ENCODE measurements at places on chromosomes 2 and 18.

GRCh38 chr2:214742119-214742518 is 67.4 kb downstream of the BARD1 start:
- no peak for DNase-seq

DNA sequence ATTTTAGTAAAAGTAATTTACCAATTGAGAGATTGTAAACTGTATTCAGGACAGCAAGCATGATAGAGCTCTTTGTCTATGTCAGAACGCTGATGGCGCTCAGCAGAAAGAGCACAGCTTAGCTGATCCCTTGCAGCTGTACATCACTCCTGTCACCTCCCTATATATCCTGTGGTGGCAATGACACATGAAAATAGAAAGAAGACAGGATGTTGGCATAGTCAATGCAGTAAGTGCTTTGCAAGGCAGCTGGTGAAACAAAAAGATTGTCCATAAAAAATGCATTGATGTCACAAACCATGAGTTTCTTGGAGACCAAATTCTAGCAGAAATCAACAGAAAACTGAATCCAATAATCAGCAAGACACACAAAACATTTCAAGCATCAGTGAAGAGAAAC is 221.5 kb downstream of the RIT2 start:
- DNase-seq = no peak

- DNase-seq = no peak
Measured at GRCh38 chr2:53515435-53516332, 251.9 kb upstream of the CHAC2 start.

DNA sequence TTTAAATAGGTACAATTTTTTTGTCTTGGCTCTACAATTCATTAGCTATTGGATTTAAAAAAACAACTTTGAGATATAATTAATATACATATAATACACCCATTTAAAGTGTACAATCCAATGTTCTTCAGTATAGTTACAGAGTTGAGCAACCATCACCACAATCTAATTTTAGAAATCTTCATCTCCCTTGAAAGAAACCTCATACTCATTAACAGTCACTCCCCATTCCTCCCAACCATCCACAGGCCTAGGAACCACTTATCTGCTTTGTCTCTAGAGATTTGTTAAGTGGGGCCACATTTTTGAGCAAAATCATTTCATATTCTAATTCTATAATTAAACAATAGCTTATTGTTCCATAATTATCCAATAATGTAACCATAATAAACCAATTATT is 32.6 kb downstream of the MRPL33 start:
- DNase-seq = no peak

- no peak for DNase-seq
Measured at GRCh38 chr2:156779416-156780120, 343.4 kb downstream of the GPD2 start.

GRCh38 chr2:24970483-24971285 is 1.1 kb downstream of the DNAJC27 start:
- no peak for DNase-seq

DNA sequence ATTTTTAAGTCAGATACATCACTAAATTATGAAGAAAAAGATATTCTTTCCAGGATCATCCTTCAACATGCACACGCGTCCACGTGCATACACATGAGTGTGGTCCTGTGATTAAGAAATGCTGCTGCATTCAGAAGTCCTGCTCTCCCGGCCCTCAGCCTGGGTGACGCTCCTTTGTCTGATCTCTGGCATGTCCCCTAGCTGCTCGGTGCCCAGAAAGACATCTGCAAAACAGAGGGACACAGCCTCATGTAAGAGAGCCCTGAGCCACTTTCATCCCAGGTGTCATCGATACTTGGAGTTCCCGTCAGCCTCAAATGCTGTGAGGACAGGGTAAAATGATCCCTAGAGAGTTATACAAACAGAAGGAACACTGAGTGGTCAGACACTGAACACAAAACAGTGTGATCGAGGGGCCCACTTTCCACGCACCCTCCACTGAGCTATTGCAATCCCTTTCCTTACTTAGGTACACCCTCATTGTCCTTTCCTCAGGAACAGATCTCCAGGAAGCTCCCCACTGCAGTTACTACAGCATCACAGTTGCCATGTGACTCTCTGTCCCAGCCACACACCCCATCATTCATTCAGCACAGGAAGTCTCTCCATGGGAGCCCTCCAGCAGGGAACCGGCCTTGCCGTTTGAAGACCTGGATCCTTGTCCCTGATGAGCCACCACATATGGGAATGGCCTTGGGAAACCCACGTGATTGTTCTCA is 32.1 kb downstream of the CRACDL start:
- DNase-seq = no peak

GRCh38 chr2:79952616-79953015 is 351.9 kb downstream of the LRRTM1 start:
- no peak for DNase-seq

- DNase-seq = no peak
Measured at GRCh38 chr18:48800876-48801727, 149.7 kb downstream of the SMAD7 start.

DNA sequence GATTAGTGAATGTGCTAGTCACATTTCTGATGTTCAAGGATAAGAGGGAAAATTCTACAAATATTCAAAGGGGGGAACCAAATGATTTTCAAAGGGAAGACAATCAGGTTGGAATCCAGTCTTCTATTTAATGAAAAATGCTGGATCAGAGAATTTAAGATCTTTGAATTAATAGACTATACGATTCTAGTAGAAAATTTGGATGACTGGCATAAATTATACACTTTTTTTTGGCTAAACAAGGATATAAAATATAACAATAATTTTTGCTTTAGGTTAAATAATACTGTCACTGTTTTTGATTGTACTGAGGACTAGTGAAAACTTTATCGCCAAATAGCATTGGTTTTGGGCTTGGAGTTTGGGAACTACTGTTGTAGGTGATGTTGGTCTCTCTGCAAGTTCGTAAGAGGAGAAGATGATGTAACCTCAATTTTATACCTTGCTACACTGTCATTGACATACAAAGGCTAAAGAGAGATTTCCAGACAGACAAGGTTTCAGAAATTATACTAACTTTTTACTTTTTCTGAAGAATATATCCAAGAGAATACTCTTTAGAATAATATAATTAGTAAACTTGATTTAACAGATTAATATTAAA is 51.3 kb downstream of the NCOA1 start:
- no peak for DNase-seq

DNA sequence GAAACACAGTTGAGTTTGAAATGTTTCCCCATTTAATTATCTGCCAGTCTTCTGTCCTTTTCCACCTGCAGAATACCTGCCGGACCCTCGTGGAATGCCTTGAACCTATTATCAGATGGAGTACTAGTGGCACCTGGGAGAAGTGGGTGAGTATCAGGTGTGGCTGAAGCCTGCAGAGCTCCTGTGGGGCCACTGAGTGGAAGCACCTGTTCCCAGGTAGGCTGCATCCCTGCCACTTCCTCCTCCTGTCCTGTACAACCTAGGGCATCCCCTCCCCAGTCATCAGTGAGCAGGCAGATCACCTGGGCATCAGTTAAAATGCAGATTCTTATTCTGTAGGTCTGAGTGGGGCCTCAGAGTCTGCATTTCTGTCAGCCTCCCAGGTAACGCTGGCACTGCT is 80.8 kb upstream of the BZW1 start:
- DNase-seq = no peak

DNA sequence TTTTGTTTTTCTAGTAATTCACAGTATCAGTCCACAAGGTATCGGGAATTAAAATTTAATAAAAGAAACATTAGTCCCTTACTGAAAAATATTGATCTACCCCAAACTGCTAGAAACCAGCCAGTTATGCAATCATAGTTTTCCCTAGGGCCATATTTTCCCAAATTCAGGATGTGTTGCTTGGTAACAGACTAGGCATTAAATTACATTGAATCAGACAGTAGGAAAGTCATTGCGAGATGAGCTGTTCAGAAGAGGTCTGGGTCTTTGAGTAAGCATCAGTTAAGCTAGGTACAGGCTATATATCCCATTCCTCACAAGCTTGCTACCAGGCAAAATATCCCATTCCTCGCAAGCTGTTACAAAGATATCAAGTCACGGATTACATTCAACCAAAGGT is 123.0 kb upstream of the CCDC150 start:
- no peak for DNase-seq

DNA sequence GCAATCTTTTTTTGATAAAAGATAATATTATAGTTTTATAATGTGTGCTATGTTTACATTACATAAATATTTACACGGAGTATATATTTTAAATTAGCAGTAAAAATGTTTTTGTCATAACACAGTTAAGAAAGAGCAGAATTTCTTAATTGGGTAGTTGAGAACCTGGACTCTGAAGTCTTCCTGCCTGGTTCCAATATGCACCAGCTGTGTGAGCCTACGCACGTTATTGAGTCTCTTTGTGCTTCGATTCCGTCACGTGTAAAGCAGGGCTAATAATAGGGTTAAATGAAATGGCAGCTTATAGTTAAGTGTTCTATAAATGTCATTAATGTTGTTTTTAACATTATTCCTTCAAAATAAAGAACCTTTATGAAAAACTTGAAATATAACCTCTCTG is 1.2 kb upstream of the CCDC88A start:
- no peak for DNase-seq

DNA sequence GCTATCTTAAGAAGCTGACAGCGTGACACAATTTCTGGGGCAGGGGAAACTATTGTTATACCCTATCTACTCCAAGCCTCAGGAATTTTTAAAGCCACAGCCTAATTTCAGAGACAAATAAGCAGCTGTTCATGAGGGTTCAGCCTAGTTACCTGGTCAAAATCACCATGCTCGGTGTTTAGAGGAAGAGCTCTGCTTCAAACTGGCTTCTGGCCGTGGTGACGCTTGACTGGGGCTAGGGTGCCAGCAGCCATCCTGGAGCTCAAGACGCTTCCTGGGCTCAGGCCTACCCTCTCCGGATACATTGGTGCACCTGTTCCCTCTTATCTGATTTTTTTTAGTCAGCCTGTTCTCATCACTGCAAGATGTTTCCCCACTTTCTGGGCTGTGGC is 41.7 kb downstream of the FRZB start:
- DNase-seq = no peak

DNA sequence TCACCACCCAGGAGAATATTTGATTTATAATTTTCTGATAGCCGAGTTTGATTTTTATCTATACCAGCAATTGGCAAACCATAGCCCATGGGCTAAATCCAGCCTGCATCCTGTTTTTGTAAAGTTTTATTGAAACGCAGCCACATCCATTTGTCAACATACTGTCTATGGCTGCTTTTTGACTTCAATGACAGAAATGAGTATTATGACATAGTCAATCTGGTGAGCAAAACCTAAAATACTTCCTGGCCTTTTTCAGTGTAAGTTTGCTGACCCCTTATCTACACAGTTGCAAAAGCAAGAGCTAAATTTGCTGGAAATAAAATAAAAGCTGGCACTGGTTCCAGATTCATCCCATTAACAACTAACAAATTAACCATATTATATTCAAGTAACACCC is 79.8 kb upstream of the SLC25A52 start:
- no peak for DNase-seq

- no peak for DNase-seq
Measured at GRCh38 chr18:42131066-42131929, 176.3 kb downstream of the PIK3C3 start.

- no peak for DNase-seq
Measured at GRCh38 chr18:939166-939565, 34.5 kb downstream of the ADCYAP1 start.

GRCh38 chr2:80748592-80748991 is 444.0 kb upstream of the LRRTM1 start:
- no peak for DNase-seq

DNA sequence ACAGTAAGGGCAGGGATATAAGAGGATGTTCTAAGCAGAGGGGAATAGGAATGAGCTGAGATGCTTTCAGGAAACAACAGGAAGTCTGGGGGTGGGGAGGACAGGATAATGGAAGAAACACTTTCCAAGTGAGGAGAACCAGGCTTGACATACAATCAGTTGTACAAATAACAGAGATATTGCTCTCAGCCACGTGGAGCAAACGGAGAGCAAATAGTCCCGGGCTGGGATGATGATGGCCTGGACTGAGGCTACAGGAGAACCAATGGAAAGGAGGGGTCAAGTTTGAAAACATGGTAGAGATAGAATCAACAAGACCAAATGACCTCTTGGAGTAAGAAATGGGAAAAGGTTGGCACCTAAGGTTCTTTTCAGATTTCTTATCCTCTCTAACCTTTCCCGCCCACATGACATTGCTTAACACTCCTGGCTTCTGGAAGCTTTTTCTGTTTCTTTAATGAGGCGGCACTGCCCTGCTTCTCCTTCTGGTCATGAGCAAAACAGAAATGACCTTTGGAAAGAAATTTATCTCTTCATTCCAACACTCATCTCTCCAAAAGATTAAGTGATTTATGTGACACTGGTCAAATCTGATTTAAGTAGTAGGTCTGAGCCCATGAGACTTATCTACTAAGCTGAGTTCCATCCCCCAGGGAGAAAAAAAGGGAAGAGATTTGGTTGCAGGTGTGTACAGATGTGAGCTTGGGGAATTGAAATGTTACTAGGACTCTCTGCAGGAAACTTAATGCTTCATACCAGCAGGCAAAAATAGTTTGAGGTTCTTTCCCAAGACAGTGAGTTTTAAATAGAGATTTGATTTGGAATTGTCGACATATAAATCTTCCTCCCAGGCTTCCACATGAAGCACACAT is 442.9 kb upstream of the HNRNPA3 start:
- DNase-seq = no peak

GRCh38 chr2:9761577-9761976 is 81.7 kb upstream of the TAF1B start:
- DNase-seq = no peak

- no peak for DNase-seq
Measured at GRCh38 chr2:47751856-47752414, 31.0 kb upstream of the MSH6 start.

DNA sequence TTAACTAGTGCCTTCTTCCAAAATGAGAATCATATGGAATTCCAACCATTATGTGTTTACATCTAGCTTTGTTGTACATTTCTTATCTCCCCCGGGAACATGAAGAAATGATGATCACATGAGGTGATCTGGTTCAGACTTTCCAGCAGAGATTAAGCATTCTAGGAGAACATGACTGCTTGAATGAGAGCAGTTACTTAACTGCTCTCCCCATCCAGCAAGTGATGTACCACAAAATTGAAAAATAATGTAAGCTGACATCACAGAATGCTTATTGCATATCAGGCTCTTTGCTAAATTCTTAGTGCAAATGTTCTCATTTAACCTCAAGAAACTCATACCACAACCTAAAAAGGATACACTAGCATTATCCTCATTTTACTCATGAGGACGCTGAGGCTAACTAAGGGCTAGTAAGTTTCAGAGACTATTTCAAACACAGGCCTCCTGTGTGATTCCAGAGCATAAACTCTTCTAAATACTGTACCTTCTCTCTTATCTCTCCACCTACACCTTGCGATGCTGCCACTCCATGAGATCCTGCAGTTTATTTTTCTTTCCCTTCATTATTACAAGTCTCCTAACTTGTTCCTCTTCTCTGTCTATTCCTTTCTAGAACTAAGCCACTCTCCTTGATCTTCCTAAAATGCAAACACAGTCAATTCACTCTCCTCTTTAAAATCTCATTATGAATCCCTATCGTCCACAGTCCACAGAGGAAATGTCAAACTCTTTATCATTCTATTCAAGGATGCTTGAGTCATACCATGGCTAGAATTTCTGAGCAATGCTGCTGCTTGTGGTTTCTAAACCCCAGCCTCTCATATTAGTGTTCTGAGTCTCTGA is 1224.8 kb upstream of the ZEB2 start:
- DNase-seq = no peak

All from CD4-positive, alpha-beta T cell treated with Interleukin-6 at 100 ng/mL for 8 hours (primary cell).